ENCODE measurements at places on chromosomes 1 and 21.

GRCh38 chr1:20373764-20374163 is 83.1 kb downstream of the VWA5B1 start:
- no peak for DNase-seq

DNA sequence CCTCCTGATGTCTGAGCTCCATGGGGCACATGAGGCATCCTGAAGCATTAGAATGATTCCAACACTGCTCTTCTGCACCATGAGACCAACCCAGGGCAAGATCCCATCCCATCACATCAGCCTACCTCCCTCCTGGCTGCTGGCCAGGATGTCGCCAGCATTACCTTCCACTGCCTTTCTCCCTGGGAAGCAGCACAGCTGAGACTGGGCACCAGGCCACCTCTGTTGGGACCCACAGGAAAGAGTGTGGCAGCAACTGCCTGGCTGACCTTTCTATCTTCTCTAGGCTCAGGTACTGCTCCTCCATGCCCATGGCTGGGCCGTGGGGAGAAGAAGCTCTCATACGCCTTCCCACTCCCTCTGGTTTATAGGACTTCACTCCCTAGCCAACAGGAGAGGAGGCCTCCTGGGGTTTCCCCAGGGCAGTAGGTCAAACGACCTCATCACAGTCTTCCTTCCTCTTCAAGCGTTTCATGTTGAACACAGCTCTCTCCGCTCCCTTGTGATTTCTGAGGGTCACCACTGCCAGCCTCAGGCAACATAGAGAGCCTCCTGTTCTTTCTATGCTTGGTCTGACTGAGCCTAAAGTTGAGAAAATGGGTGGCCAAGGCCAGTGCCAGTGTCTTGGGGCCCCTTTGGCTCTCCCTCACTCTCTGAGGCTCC is 11.1 kb upstream of the RASSF5 start:
- DNase-seq: no peak

DNA sequence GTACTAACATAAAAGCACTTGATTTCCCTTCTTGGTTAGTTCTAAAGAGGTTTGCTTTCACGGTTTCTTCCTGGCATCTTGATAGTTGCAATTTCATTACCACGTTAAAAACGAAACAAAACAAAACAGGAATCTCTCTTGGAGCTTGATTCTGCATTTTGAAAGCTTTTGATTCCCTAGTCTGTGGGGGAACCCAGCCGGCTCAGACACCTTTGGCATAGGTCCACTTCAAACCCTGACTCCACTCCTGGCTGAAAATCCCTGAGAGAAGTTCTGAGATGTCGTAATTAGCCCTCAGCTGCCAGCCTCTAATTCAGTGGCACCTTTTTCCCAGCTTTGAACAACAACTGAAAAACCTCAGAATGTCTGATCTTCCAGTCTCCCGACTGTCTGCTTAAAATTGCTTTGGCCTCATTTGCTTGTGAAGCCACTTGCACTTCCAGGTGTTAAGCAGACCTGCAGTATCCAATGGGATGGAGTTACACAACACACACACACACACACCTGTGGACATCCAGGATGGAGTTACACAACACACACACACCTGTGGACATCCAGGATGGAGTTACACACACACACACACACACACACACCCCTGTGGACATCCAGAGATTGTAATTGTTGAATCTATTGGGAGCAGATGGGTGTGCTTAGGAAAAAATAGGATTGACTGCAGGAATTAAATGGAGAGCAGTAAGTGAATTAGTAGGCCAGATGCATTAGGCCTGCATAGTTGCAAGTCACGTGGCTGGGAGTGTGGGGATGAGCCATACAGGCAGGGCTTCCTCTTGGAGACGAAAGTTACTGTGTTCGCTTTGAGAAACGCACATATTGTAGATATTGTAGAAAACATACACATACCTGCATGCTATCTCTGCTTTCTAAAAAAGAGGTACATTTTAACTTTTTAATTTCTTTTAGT is 285.6 kb upstream of the FMN2 start:
- DNase-seq: no peak

GRCh38 chr1:115296981-115297380 is 41.1 kb downstream of the NGF start:
- no peak for DNase-seq

- peak; percentile 66 for DNase-seq
These were observed 14.1 kb downstream of the HENMT1 start for GRCh38 chr1:108646648-108647269.

GRCh38 chr1:180571060-180571831 is 12.5 kb downstream of the OVAAL start:
- DNase-seq: no peak

GRCh38 chr1:94055459-94056122 is 65.4 kb downstream of the ABCA4 start:
- no peak for DNase-seq

- DNase-seq: no peak
These were observed 30.3 kb downstream of the TEX35 start for GRCh38 chr1:178543290-178543607.

DNA sequence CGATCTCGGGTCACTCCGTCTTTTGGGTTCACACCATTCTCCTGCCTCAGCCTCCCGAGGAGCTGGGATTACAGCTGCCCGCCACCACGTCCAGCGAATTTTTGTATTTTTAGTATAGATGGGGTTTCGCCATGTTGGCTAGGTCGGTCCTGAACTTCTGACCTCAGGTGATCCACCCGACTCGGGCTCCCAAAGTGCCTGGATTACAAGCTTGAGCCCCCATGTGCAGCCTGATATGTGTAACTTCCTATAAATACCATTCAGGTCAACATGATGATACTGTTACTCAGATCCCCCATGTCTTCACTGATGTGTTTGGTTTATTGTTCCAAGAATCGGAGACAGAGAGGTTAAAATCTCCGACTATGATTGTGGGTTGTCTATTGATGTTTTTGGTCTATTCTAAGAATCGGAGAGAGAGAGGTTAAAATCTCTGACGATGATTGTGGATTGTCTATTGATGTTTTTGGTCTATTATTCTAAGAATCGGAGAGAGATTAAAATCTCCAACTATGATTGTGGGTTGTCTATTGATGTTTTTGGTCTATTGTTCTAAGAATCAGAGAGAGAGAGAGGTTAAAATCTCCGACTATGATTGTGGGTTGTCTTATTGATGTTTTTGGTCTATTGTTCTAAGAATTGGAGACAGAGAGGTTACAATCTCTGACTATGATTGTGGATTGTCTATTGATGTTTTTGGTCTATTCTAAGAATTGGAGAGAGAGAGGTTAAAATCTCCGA is 17.0 kb downstream of the C1orf159 start:
- no peak for DNase-seq

DNA sequence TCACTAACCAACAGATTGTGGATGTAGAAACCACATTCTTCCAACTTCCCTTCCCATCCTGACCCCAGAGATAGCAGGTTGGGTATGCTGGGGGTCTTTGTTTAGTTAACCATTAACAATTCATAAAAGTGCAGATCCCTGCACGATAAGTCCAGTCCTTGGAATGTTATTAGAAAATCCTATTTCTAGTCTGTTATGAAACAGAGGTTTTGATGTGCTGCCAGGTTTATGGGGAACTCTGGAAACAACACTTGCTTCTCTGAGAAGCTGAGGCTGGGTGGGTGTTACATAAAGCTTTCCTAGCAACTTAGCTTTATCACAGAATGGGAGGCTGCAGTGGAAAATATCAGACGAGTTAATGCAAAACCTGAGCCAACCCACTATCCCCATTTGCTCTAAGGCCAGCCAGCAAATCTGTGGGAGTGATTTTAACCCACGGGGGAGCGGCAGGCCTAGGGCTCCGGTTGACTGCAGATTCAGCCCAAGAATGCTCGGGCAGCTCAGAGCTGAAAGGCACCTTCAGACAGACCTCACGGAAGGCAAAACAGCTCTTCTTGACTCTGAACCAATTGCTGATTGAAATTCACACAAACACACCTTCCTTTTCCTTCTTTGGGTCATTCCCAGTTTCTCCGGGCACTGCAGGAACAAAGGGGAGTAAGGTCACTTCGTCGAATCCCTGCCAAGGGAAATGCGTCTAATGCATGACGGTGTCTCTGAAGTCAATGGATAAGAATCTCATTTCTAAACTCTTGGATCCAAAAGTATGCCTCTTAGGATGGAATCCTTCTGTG is 111.7 kb upstream of the IRF2BP2 start:
- DNase-seq: no peak

Measured in stimulated activated CD8-positive, alpha-beta memory T cell treated with anti-CD3 and anti-CD28 coated beads, Interleukin-7, amount 100 ng/mL, for 1 hour (primary cell).